SJSA1 (cell line): ENCODE measurements at places on chromosomes 2 and 18.

- no peaks in the 10 kb centered on the region for H3K36me3 ChIP-seq
- no peak overlapping the region for H3K27ac ChIP-seq
- H3K4me1 ChIP-seq = peaks cover 24% of the 10 kb centered on the region
- DNase-seq = no peak
These were observed 213.0 kb downstream of the TRIB2 start for GRCh38 chr2:12929758-12930157.

GRCh38 chr18:26510337-26510736 is 38.0 kb downstream of the KCTD1 start:
- no peaks in the 10 kb centered on the region for H3K36me3 ChIP-seq
- H3K27ac ChIP-seq = no peak overlapping the region
- no peaks in the 10 kb centered on the region for H3K4me1 ChIP-seq
- no peak overlapping the region for H3K4me3 ChIP-seq
- H3K27me3 ChIP-seq = no peaks in the 10 kb centered on the region
- DNase-seq = no peak

DNA sequence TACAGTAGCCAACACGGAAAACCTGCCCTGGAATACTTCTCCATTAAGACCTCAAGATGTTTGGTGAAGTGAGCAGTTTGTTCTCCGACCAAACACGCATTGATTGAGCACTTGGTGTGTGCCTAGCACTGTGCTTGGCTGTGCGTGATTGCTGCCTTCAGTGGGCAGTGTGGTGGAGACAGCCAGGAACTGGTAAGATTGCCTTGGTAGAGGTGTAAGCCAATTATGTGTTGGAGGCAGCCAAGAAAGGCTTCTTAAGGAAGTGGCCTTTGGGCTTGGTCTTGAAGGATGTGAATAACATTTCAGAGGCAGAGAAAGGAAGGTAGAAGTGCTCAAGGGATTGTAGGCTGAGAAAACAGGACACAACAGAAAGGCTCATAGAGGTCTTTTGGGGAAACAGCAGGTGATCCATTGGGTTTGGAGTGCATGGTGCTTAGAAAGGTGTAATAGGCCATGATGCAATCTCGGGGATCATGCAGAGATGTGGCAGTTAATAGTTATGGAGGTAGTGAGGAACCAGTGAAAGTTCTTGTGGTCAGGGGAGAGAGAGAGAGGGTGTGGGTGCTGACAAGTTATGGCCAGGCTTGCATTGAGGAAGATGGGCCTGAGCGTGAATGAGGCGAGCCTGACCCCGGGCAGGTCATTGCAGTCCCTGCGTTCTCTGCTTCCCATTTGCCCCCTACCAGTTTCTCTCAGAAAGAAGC is 6.3 kb downstream of the B3GNT2 start:
- no peak for DNase-seq
- no peaks in the 10 kb centered on the region; the same call in 1 of the 2 replicates for H3K27me3 ChIP-seq
- H3K4me3 ChIP-seq = no peak overlapping the region
- 0 out of 2 replicates have a peak, but pooled peaks cover 3% of the 10 kb centered on the region for H3K4me1 ChIP-seq
- no peaks in the 10 kb centered on the region for H3K36me3 ChIP-seq
- H3K27ac ChIP-seq = no peak overlapping the region

- no peaks in the 10 kb centered on the region for H3K36me3 ChIP-seq
- H3K27ac ChIP-seq = no peak overlapping the region
- DNase-seq = no peak
- H3K4me3 ChIP-seq = no peak overlapping the region
These were observed 256.0 kb downstream of the BCL11A start for GRCh38 chr2:60297296-60298005.

GRCh38 chr2:3728104-3729054 is 25.0 kb downstream of the DCDC2C start:
- no peak overlapping the region for H3K4me3 ChIP-seq
- peak; percentile 38 for DNase-seq
- no peak overlapping the region for H3K27ac ChIP-seq
- H3K4me1 ChIP-seq = peaks cover 17% of the 10 kb centered on the region

DNA sequence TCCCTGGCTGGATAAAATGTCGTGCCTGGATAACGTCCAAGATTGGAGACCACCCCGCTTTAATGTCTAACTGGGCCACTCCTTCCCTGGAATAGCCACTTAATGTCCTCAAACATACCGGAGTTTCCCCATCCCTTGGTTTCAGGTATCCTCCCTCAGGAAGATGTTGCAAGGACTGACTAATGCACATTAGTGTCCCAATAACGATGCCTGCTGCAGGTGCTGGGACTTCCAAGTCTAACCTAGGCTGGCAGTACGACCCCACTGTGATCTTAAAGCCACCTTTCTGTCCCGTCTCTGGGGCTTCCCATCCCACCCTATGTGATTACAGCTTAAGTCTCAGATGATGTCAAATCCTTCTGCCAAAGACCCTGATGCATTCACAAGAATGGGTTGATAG is 1.1 kb upstream of the ATP6V1C2 start:
- H3K27ac ChIP-seq = no peak overlapping the region
- H3K4me1 ChIP-seq = peaks cover 26% of the 10 kb centered on the region
- no peak for DNase-seq
- no peaks in the 10 kb centered on the region for H3K36me3 ChIP-seq
- peaks cover 51% of the 10 kb centered on the region for H3K27me3 ChIP-seq

- peaks cover 51% of the 10 kb centered on the region for H3K27me3 ChIP-seq
- peak overlapping the region; percentile 37 for H3K4me3 ChIP-seq
- H3K4me1 ChIP-seq = 0 out of 2 replicates have a peak, but pooled peaks cover 5% of the 10 kb centered on the region
- no peak overlapping the region for H3K27ac ChIP-seq
These were observed 216.3 kb upstream of the DTNA start for GRCh38 chr18:34493566-34494358.

DNA sequence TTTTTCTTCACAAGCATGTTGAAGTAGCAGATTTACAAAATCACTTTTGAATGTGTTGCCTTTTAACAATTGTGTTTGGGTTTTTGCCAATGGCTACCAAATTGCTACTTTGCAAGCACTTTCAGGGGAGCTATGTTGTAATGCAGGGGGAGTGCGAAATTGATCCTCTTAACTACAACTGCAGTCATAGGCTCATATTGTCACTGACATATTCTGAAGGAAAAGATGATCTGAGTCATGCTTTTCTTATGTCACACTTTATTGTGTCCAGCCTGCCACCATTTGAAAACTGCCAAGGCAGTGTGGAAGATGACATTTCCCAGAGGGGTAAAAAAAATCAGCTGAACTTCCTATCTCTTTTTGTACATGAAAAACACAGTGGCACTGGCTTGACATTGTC is 74.9 kb downstream of the GPD2 start:
- no peak overlapping the region for H3K27ac ChIP-seq
- no peak for DNase-seq
- 0 out of 2 replicates have a peak, but pooled peaks cover 8% of the 10 kb centered on the region for H3K4me1 ChIP-seq

DNA sequence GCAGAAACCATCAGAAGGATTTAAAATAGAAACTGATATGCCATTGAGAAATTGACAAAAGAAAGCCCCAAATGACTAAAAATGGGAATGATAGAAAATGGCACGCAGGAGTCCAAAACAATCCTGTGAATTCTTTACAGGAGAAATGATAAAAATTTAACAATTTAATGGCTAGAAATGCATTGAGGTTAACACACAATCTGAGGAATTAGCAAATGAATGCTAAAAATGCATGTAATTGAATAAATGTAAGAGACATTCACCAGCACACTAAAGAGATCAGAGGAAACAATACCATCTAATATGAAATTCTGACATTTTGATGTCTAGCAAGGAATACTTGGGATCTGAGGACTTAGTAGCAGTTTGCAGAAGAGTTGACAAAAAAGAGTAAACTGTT is 37.0 kb downstream of the MARCHF4 start:
- no peak for DNase-seq
- no peaks in the 10 kb centered on the region for H3K36me3 ChIP-seq
- no peak overlapping the region for H3K27ac ChIP-seq
- H3K27me3 ChIP-seq = no peaks in the 10 kb centered on the region

DNA sequence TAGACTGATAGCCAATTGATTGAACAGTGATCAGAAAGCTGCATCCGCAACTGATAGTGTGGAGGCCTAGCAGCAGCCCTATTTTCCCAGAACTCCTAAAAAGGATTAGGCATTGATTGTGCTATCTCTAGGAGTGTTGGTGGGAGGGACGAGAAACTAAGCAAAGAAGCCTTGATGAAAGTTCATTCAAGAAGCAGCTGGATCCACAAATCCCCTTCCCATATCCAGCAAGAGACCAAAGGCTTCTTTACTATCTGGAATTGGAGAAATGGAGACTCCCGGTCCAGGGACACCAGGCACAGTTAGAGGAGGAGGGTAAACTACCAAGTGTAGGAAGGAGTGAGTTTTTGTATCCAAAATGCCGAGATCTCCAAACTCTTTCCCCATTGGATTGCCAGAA is 151.5 kb downstream of the ALK start:
- no peak overlapping the region for H3K27ac ChIP-seq
- H3K27me3 ChIP-seq = no peaks in the 10 kb centered on the region
- no peaks in the 10 kb centered on the region for H3K36me3 ChIP-seq
- no peak for DNase-seq
- no peaks in the 10 kb centered on the region for H3K4me1 ChIP-seq
- H3K4me3 ChIP-seq = no peak overlapping the region

- H3K4me1 ChIP-seq = no peaks in the 10 kb centered on the region
- H3K4me3 ChIP-seq = no peak overlapping the region
- H3K27me3 ChIP-seq = peaks cover 7% of the 10 kb centered on the region
- no peak overlapping the region for H3K27ac ChIP-seq
These were observed 155.4 kb downstream of the FAM210A start for GRCh38 chr18:13570856-13571495.

DNA sequence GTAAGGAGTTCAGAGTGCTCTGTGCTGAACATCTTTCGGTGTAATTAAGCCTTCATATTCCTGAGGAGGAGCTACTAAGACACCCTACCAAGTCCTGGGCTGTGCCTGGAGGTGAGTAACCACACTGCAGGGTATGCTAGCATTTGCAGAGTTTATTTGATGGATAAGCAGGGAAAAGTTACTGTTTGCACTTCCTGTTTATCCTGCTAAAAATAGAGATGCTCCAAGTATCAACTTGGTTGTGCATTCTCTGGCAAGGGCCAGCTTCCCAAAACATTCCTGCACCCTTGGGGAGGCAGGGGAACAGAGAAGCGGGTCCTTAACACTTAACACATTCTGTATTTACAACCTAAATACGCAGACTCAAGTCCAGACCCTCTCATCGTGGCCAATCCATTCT is 49.8 kb downstream of the PARD6G start:
- H3K27me3 ChIP-seq = no peaks in the 10 kb centered on the region
- DNase-seq = no peak
- peak overlapping the region; percentile 79 for H3K27ac ChIP-seq
- H3K4me1 ChIP-seq = peaks cover 19% of the 10 kb centered on the region
- no peaks in the 10 kb centered on the region for H3K36me3 ChIP-seq

DNA sequence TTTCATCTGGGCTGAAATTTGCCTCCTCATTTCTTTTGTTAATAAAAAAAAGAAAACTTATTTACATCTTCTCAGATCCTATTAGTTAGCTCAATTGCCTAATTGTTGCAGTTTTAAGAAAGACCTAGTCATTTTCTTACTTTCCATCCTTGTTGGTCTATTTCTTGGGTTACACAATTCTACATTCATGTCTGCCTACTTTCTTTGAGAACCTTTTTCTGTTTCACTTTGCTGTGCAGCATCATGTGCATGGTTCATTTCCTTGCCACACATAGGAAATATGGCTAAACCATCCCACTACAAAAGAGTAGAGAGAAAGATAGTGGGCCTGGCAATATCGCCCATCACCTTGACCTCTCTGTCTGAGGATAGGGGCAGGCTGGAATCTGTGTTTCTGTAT is 780.7 kb upstream of the FANCL start:
- H3K27me3 ChIP-seq = no peaks in the 10 kb centered on the region; the same call in 1 of the 2 replicates
- H3K4me3 ChIP-seq = no peak overlapping the region
- no peaks in the 10 kb centered on the region for H3K36me3 ChIP-seq
- no peak for DNase-seq
- H3K4me1 ChIP-seq = no peaks in the 10 kb centered on the region

DNA sequence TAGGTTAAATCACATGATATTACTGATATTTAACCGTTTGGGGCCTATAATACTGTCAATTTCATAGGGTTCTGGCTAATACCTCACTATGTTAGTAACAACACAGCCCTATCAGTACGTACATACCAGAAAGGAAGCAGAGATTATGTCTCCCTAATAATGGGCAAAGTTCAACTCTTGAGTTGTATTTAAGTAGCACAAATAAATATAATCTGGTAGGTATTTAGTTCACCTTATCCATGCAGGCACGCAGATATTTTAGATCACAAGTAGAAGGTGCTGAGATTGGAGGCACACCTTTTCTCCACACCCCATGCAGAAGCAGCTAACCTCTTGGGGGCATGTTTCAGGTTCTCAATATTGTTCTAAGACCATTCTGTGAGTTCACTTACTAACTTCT is 118.9 kb downstream of the IRS1 start:
- H3K4me3 ChIP-seq = no peak overlapping the region
- DNase-seq = no peak
- peaks cover 22% of the 10 kb centered on the region for H3K4me1 ChIP-seq
- no peaks in the 10 kb centered on the region for H3K27me3 ChIP-seq
- no peaks in the 10 kb centered on the region for H3K36me3 ChIP-seq

DNA sequence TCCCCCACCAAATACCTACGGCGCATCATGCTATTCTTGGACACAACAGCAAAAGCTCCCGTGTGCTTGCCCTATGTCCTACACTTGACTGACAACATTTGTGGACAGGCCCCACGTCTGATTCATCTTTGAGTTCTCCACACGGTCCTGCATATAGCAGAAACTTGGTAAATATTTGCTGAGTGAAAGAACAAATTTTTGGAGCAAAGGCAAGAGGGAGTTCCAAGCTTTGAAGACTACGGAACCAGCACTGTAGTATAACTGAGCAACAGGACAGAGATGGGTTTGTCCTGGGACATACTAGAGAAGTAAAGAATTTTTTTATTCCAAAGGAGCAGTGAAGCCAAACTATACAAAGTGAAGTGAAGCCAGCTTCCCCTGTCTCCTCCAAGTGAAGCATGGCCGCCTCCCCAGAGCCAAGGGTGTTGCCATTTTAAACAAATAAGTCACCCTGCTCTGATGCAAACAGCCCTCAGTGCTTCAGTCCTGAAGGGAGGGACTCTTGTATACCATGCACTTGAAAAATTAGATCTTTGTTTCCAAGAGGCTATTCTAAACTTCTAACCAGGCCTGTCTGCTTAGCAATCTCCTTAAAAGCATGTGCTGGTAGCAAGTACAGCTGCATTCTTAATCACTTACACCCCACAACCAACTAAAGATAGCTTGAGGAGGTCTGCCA is 35.9 kb downstream of the SPRED2 start:
- H3K4me3 ChIP-seq = no peak overlapping the region
- no peak for DNase-seq
- no peaks in the 10 kb centered on the region for H3K27me3 ChIP-seq
- no peak overlapping the region for H3K27ac ChIP-seq
- peaks cover 4% of the 10 kb centered on the region; the same call in 1 of the 2 replicates for H3K36me3 ChIP-seq

GRCh38 chr2:233853353-233853752 is 982 bp downstream of the HJURP start:
- peak overlapping the region; percentile 92 for H3K27ac ChIP-seq
- peak overlapping the region; percentile 84 for H3K4me3 ChIP-seq
- peaks cover 32% of the 10 kb centered on the region for H3K4me1 ChIP-seq
- no peak for DNase-seq
- H3K27me3 ChIP-seq = no peaks in the 10 kb centered on the region

- no peaks in the 10 kb centered on the region for H3K36me3 ChIP-seq
- no peak overlapping the region for H3K4me3 ChIP-seq
- DNase-seq = peak; percentile 16
These were observed 50.0 kb downstream of the CPO start for GRCh38 chr2:206989311-206989710.
